HFFc6 (cell line): ENCODE measurements at places on chromosomes 5 and 9. TPM values are rescaled to one million over a fixed set of nuclear protein-coding genes. Genes with fewer than 3 reads are reported as not detected.

DNA sequence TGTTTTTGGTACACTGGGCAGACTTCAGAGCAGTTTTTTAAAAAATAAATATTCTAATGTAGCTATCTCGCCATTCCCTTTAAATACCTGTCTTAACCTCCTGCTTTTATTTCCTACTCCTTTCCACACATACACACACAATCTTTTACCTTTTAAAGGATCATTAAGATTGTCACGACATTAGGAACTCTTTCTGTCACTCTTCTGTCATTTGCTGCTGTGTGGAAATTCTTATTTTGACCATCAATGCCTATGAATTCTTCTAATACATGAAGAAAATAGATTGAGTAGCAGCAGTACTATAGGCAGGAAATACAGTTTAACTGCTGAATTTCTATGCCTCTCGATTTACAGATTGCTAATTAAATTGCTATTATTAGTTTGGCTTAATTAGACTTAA lies 1.8 kb downstream of the PPP1R2B start:
- no peak for DNase-seq

The MATR3 gene
- 135 to 164 TPM (median 139 TPM) in 3 replicates for total RNA-seq

The SPRY4 gene
- total RNA-seq, result 26.1 to 30.1 TPM (median 27.2 TPM) in 3 replicates

- DNase-seq, result no peak
Measured at GRCh38 chr5:151258816-151259215, 5.8 kb downstream of the GM2A start.

The CDH6 gene
- 0.27 to 5.1 TPM (median 0.95 TPM) in 3 replicates for total RNA-seq

GRCh38 chr9:128787659-128788058 lies 606 bp downstream of the TBC1D13 start:
- DNase-seq, result no peak

DNA sequence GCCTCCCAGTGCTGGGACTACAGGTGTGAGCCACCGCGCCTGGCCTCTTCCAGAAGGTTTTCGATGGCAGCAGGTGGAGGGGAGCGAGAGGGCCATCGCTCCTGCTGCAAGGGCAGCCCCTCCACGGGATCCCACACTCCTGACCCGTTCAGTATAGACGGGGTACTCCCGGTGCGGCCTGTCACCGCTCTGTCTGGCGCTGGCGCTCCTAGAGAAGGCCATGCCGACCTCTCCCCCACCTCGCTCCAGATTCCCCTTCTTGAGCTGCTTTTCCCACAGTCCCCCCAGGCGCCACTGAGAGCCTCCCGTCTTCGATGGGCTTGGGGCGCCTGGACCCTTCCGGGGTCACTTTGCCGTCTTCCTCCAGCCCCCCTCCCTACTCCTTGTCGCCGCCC lies 4.3 kb upstream of the SQSTM1 start:
- no peak for DNase-seq

- DNase-seq, result no peak
Measured at GRCh38 chr9:16485160-16485559, 385.3 kb downstream of the BNC2 start.

DNA sequence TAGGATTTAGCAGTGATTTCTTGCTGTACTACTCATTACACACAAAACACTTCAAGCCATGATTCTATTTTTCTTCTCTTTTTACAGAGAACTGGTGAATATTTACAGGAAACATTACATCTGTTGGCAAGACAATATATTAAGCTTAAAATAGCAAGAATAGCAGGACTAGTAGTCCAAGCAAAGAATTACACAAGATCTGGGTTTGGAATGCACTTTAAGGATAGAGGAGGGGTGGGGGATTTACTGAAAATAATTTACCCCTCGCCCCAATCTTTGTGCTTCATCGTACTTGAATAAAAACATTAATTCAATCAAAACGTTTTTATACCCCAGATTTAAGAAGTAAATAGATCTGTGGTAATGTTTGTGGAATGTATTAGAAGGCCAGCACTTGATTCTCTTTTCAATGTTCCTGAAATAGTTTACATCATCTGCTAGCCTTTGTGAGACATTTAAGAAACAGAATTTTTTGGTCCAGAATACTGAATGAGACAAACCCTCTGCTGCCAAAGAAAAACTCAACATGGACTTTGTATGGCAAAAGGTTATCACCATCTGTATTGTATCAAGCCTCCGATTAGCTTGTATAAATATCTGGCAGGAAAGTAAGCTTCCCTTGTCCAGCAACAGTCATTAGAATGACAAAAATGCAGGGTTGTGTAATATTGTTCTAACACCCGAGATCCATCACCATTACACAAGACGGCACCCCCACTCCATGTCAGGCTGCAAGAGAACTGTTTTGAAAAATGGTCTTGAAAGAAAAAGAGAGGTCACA lies 23.8 kb downstream of the SVEP1 start:
- DNase-seq, result peak; percentile 71

The RANBP17 gene
- 4.1 to 7.2 TPM (median 4.1 TPM) in 3 replicates for total RNA-seq

The LECT2 gene
- total RNA-seq, result not detected in 3 replicates

DNA sequence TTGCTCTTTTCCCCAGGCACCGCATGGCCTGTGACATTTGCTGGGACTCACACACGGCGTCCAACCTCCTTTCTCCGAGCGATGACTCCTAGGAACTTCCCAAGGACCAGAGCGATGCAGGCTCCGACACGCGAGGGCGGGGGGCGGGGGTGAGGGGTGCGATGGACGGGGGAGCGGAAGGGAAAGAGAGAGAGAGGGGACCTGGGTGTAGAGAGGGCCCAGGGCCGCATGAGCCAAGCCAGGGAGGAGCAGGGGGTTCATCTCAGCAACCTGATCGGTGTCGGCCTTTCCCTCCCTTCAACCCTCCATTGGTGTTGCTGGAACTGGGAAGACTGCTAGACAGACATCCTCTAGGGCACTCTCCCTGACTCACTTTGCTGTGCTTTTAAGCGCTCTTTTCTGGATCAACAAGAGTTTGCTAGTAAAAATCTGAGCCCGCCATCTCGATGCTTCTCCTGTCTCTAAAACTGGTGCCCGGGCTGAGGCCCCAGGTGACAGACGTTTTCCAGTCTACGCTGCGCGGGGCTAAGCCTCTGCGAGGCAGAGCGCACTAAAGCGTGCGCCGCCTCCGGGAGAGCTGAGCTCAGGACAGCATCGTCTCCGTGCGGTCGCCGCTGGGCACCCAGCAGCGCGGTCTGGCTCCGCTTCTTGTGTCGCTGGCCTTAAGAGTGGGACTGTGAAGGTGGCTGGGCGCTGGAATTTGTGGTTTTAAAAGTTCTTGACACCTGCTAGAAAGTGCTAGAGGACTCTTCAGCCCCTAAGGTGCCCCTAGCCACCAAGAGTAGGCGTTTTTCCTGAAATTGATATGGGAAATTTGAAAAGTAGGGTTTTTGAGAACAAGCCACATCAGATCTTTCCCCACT lies 1.0 kb upstream of the TSLP start:
- DNase-seq, result peak; percentile 10

DNA sequence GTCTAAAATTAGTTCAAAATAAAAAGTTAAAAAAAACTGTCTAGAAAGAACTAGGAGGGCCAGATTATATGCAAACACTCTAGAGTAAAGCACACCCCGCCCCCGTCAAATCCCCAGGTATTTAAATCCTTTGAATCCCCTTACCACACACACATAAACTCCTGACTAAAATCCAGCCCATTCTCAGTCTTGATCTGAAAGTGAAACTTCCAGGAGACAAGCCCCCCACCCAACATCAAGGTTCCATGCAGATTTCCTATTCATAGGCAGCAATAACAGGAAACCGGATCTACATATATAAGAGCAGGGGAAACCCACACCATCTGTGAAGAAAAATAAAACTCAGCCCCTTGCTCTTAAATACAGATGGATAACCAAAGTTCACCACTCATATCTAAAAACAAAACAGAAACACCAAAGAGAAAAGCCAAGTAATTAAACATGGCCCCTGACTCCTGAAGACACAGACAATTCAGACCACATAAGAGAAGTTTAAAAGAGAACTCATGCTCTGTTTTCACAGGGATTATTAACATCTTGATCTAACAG lies 42.3 kb downstream of the MARCHF3 start:
- no peak for DNase-seq

DNA sequence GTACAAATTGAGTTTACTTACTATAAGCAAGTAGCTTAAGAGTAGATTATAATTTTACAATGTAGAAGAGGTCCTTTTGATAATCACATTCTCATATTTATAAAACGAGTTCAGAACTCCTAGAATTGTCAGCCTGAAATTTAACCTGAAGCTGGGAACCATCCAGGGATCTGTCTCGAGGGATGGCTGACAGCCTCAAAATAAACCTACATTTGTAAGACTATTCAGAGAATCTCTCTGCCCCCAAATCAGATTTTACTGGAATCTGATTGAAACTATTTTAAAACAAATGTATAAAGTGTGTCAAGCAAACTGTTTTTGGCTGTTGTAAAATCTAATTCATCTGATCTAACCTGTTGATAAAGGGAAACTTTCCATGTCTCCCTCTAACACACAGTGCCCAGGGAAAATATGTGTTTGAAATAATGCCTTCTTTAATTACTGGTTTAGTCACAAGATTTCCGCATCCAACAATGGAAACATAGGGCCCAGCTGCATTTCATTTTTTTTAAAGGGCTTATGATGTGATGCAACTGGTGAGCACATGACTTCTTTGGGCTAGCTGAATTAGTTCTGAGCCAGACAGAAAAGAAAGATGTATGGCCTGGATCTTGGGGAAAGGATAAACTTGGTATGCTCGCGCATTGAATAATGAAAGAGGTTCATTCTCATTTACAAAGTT lies 30.3 kb downstream of the SLC25A46 start:
- peak; percentile 21 for DNase-seq

- DNase-seq, result no peak
Measured at GRCh38 chr5:2168601-2169429, 286.1 kb upstream of the IRX4 start.

The FIBCD1 gene
- total RNA-seq, result 1.9 to 8.7 TPM (median 3.4 TPM) in 3 replicates

DNA sequence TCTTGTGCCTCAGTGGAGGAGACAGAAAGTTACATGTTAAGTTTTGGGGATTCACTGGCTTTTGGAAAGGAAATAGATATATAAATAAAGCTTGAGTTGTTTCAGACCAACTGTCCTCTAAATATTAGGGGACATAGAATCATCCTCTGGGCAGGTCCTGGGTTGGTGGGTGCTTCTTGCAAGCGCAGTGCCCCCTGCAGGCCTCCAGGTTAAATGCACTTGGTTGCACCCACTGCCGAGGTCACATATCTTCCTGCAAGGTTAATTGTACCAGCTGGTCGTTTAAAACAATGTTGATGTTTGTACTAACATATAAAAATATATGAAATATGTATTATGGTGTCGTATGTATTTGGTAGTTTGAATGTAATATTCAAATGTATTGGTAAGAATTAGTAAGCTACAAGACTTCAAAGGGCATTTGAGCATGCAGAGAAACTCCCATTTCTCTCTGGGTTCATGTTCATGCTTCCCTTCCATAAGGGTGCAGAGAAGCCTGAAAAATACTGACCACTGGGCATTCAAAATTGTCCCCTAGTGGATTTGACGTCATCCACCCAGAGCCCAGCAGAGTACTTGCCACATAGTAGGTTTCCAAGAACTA lies 87.0 kb downstream of the ZNF618 start:
- peak; percentile 39 for DNase-seq

DNA sequence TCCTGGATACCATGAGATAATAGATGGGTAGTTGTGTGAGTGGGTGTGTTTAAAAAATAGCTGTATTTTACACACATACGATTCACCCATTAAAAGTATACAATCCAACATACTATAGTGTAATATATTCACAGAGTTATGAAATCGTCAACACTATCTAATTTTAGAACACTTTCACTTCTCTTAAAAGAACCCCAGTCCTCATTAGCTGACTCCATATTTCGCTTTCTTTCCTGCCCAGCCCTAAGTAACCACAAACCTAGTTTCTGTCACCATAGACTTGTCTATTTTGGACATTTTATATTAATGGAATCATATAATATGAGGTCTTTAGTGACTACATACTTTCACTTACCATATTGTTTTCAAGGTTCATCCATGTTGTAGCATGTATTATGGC lies 63.8 kb upstream of the S1PR3 start:
- no peak for DNase-seq

GRCh38 chr9:118529210-118529609 lies 825.0 kb downstream of the TLR4 start:
- DNase-seq, result peak; percentile 4

The ENC1 gene
- 23.2 to 54.1 TPM (median 34.4 TPM) in 3 replicates for total RNA-seq
